ENCODE measurements at places on chromosomes 3 and 15.

DNA sequence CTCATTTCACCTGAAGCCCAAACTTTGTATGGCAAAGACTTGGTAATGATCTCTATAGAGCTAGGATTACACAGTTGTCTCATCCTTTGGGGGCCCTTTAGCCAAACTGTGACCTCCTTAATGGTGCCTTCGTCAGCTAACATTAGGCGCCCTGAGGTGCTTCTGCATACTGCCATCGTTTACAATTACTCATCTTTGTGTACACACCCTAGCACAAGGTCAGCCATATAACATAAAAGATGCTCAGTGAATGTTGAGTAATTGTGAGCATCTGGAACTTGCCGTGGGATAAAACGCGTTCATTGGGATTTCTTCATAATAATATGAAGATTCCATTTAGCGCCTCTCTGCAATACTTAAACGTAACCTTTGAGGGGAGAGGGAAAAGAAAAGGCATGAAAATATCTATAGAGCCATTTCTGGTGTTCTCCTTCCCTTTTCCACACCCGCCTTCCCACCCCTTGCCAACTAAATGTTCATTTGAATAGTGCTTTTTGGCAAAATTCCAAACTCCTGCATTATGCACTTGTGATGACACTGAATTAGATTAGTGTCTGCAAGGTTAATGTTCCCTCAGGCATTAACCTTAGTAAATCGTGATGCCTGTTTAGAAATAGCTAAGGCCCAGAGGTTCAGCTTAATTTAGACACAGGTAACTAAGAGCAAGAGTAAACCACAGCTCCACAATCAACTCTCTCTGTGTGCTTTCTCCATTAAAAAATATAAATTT is 990 bp upstream of the ZNF148 start:
- DNase-seq = no peak

DNA sequence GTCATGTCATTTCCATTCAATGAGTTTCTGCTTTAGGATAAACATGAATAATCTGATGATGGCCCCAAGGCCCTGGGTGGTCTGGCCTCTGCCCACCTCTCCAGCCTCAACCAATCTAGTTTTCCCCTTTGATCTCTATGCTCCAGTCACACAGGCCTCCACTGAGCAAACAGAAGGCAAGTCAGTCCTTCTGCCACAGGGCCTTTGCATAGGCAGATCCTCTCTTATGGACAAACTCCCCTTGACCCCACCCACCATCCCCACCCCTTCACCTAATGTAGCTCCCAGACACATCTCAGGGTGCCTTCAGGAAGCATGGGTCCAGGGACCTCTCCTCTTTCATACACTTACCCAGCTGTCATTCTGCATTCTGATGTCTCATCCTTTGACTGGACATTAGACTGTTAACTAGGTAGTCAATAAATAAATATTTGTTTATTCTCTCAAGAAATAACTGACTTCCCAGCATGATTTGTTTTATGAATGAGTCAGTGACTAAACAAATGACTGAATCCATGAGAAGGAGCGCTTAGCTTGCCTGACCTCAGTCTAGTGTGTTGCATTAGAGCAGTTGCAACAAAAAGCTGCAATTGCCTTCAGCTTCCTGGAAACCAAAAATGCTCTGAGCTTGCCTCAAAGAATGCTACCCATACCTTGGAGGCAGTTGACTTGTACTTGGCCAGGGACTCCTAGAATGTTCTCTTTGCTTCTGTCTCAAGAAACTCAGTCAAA is 386.6 kb upstream of the WNT5A start:
- DNase-seq = no peak

- no peak for DNase-seq
Observed at GRCh38 chr3:9224490-9224889, 25.0 kb downstream of the SRGAP3 start.

DNA sequence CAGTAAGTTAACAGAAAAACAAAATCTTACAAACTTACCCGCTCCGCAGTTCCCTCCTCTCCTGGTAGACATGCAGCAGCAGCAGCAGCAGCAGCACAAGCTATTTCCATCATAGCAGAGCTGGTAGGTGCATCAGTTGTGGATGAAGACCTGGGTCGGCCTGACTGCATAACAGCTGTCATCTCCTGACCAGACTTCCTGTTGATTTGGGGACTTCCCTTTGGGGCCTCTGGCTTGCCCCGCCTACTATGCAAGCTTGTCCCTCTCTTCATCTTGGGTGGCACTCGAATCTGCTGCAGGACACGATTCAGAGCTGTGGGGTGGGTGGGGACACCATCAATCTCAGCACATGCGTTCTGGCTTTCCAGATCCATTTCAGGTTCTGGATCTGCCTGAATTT is 65.7 kb downstream of the TMCC1 start:
- DNase-seq = peak; percentile 3

DNA sequence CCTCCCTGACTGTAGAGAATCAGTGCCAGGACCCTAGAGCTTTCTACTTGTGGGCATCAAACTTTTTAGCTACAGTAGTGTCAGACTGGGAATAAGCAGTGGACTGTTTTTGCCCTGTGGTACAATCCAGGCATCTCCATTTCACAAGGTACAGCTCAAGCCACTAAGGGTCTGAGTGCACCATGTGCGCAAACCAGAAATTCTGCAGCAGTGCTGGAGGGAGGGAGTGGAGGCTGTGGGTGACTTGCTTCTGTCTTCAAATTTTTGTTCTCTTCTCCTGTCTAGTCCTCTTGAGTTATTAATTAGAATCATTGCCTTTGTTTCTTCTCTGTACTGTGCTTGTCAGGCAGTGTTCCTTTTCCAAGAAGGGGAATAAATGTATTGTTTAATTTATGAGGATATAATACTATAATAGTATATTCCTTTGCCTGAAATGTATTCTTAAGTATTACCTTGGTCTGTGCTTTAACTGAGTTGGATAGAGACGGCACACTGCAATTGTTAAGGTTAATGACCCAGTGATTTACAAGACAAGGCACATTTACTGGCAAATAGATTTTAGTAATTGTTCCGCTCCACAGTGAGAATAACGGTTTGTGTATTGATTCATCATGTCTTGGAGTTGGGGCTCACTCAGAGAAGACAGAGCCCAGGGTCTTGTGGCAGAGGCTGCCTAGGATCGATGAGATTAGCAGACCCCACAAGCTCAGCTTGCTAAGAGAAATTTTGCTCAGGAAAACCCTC is 390.6 kb upstream of the CFAP20DC start:
- DNase-seq = no peak

DNA sequence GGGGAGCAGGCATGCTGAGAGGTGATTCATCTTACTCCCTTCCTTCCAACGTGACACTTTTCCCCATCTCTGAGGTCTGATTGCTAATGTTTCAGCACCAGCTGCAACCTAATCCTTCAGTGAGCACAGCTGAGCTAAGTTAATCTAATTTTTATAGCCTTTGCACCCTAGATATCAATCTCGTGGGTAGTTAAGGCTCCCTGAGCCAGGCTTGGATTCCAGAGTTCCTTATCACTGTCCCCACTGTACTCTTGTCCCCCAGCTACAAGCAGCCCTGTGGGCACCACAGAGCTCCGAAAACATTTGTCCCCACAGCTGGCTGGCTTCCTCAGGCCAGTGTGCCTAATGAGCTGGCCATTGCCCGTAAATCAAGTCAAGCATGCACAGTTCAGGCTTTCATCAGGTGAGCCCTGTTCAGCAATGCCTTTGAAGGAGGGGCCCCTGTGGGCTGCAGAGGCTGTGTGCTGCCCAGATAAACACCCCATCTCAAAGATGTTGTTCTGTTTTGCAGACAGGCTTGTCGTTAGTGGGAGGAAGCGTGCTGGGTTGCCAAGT is 376.9 kb upstream of the RASGRP1 start:
- DNase-seq = no peak

Measured in esophagus squamous epithelium (tissue), 5 donors.